Activated T-cell treated with anti-CD3 and anti-CD28 coated beads, Interleukin-2, amount 50 U/mL, for 24 hours (primary cell): ENCODE measurements at places on chromosomes 12 and 14.
A peak's percentile ranks its signal among the peaks of the same experiment; 100 is the strongest.

DNA sequence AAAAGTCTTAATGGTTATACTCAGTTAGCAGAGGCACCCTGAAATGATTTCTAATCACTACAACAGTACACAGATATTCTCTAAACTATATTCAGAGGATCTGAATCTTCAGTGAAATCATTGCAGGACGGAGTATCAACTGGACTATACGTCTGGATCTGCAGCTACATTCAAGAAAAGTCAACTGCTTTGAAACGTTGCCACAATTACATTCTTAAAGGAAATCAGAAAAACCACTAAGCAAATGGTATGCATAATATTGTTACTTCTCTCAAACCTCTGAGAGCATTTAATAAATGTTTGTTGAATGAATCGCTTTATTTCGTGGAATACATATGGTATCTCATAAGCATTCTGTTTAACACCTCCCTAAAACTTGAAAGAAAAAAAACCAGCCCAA lies 67.4 kb downstream of the MED13L start:
- DNase-seq, result no peak

GRCh38 chr12:31298922-31299321 lies 27.0 kb downstream of the SINHCAF start:
- no peak for DNase-seq

- peak; percentile 78 for DNase-seq
These were observed 1.2 kb downstream of the DUSP16 start for GRCh38 chr12:12561371-12562015.

DNA sequence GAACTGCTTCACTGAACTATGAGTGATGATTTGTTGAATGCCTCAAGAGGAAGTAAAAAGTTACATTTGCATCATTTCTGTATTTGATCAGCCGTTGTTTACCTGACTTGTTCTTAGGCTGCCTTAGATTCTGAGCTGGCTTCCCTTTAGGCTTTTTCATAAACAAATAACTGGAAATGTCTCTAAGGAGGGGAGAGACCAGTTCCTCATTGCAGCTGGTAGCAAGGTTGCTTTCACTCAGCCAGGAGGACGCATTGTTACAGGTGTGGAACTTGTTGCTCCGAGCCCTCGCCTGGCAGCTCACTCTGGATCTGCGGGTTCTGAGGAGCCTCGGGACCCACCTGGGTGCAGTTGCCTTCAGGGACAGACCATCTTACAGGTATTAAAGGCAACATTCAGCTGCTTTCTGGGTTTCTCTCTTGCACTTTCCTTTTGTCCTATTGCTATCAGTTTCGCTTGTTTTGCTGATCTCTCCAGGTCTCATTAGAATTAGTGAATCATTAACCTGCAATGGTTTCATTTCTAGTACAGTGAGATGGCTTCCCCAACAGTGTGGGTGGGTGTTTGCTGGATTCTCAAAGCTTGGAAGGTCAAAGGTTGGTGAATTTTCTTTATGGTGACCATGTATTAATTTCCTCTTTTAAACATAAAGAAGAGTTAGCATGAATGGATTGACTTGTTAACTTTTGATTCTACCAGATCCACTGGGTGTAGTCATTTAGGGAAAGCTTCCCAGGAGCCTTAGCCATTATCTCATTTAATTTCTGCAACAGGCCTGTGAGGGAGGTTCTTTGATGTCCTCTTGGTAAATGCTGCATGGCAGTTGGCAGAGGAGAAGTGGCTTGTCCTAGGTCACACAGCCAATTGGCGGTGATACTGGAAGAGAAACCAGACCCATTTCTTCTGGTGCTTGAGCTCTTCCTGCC lies at the start of gene PLEKHG7:
Gene PLEKHG7, plus strand, starts transcription at position 236 of the 926 bp plus-strand sequence. CDS start 3,643 bp downstream, outside the sequence.
- DNase-seq, result no peak

- DNase-seq, result no peak
These were observed 179.9 kb upstream of the PELI2 start for GRCh38 chr14:55938249-55938791.

DNA sequence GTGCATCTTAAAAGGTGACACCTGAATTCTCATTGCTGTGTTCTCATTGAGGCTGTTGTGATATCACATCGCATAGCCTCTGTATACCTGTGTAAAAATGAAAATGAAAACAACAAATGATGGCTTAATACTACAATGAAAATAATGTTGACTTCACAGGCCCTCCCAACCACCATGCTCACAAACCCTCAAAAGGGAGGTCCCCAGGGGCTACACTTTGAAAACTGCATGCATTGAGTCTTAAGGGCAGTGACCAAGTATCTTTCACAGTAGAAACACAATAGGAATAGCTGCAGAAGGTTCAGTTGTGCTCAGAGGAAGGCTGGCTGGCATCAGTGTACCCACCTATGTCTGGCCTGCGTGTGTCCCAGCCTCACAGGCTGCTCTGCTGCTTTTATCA lies 27.6 kb upstream of the KCNK13 start:
- DNase-seq, result no peak

DNA sequence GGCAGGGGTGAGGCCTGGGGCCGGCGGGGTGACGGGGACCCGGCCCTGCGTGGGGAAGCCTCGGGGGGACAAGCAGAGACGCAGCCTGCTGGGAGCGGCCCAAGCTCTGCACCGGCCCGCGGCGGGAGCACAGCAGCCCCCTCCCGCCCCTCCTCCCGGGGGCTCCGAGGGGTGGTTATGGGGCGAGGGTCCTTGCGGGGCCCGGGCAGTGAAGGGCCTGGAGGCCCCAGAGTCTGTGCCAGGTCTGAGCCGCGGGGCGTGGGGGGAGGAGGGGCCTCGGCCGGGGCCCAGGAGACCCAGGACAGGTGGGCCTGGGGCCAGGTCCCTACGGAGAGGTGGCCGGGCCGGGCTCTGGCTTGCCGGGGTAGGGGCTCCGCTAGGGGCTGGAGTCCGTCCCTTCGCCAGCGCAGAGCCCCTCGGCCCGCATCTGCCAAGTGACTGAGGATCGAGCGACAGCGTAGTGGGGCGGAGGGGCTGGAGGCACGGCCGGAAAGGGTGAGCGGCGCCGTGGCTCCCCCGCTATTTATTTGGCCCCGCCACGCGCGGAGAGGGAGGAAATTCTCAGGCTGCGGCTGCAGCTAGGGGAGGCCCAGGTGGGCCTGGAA lies 495 bp downstream of the TMEM121 start:
- no peak for DNase-seq

DNA sequence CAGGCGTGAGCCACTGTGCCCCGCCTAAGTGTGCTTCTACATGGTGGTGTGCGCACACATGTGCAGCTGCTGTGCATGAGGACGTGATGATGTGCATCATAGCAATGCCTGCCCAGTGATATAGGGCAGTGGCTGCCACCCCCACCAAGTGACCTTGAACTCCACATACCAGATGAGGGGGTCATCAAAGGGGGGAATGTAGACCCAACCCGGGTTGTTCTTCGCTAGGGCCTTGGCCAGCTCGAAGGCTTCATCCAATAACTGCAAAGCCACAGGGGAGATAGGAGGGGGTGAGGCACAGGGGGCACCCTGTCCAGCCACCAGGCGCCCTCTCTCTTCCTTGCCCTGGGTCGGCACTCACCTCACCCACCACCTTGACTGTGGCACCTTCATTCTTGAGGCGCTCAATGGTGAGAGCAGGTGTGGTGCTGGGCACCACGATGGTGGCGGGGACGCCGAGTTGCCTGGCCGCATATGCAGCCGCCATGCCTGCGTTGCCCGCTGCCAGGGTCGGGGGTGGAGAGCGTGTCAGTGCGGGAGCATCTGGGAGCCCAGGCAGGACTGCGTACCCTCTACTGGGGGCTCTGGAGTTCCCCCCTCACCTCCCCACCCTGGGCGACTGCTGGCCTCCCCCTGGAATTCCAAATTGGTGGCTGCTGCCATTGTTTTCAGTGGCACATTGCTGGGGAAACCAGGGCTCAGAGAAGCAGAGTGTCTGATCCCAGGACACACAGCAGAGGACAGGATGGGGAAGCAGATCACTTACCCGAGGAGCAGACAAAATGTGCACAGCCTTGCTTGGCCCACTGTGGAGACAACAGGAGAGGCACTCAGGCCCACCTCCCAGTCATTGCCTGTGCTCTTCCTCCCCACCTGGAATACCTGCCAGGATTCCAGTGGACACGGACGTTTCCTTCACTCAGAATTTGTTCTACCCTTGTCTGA lies 5.1 kb downstream of the SDS start:
- DNase-seq, result no peak

DNA sequence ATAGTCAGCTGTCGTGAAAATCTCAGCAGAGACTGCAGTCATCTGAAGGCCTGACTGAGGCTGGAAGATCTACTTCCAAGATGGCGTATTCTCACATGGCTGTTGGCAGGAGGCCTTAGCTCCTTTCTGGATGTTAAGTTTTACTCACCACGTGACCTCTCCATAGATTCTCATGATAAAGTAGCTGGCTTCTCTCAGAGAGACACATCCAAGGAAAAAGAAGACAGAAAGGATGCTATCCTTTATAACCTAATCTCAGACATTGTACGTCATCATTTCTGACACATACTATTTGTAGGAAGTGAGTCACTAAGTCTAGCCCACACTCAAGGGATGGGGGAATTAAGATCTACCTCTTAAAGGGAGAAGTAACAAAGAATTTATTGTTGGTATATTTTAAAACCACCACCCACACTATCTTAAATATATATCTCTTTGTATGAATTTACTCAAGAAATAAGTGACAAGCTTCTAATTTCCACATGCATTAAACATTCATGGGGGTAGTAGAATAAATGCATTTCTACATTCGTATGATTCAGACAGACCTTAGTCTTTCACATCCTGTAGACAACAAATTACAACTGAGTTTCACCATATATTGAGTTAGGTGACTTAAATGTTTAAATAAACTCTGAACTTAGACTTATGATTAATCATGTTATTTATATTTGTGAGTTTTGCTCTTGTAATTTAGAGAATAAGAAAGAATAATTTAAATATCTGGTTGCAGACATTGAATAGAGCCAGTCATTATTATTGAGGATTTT lies 411.0 kb downstream of the LRIG3 start:
- DNase-seq, result no peak

- DNase-seq, result no peak
These were observed 46.5 kb downstream of the SPATS2 start for GRCh38 chr12:49413796-49414195.

DNA sequence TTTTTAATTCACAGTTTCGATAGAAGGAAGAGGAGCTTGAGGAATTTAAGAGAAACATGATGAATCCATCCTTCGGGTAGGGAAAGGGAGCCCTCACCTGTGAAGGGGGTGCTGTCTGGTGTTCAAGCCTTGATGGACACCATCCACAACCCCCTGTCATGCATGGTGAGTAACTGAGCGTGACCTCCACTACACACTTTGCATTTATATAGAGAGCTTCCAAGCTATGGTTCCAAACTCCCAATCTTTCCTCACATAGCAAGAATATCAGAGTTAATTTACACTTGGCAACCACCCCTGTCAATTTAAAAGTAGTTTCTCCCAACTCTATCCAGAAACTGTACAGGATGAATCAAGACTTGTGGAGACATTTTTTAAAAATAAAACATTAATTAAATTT lies 13.1 kb upstream of the NID2 start:
- no peak for DNase-seq

DNA sequence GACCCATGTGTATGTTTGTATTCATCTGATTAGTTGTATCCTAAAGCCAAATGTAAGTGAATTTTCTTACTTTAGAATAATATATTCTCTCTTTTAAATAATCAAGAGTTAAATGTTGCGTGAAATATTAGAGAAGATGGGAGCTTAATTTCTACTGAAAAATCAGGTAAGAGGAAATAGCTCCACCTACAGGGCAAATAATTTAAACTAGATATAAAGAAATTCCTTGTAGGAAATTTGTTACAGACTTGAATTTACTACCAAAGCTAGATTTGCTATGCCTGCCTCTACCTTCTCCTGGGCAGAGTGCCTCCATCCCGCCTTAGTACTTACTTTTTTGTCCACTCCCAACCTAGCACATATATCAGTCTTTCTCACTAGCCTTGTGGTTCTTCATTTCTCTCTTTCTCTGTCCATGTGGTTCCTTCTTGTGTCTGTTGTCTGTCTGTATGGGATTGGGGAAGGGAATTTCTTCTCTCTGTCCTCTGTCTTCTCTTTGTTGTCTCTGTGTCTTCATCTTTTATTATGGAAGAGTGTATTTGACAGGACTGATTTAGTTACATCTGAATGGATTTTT lies 44.7 kb downstream of the PALS1 start:
- no peak for DNase-seq

DNA sequence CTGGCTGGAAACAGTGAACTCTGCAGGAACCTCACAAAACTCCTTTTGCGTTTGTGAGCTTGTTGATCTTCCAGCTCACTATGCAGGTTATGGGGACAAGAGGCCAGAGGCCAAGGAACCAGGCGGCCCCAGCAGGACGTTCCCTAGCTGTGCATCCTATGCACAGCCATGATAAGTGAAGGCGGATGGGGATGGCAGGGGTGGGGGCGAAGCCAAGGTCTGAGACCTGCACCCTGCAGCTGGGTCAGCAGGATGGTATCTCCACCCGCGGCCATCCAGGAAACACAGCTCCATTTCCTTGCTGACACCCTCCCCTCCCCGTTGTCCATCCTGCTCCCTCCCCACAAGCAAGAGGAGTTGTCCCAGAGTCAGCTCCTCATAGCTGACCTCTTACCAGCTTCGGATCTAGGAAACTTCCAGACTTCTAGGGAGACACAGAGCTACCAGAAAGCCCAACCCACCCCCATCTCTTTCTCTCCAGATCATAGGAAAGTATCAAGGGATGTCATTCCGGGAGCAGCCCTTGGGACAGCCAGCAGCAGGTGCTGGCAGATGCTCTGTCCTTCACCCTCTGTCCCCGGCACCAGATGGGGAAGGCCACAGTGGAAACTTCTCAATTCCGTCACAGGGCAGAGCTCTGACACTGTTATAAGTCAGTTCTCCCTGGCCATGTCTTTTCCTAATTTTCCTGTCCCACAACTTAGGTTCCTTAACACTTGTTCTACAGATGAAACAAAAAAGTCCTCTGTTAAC lies 9.4 kb downstream of the ZBTB39 start:
- DNase-seq, result no peak

DNA sequence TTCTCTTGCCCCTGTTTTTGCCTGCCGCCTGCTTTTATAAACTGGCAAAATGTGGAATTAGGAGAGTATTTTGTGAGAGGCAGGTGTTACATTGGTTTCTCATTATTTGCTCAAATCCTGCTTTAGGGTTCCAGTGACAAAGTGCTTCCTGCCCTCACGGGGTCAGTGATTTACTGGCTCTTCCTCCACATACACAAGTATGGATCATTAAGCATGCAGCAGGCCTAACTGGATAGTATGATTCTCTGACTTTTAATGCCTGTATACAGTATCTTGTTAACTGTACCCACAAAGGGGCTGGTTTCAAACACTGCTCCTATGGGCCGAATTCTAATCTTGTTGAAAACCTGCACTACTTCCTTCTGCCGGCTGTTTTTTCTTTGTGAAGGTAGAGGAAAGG lies 63.2 kb downstream of the PTCSC3 start:
- DNase-seq, result no peak

GRCh38 chr14:95250936-95251335 lies 68.8 kb downstream of the CLMN start:
- DNase-seq, result no peak

DNA sequence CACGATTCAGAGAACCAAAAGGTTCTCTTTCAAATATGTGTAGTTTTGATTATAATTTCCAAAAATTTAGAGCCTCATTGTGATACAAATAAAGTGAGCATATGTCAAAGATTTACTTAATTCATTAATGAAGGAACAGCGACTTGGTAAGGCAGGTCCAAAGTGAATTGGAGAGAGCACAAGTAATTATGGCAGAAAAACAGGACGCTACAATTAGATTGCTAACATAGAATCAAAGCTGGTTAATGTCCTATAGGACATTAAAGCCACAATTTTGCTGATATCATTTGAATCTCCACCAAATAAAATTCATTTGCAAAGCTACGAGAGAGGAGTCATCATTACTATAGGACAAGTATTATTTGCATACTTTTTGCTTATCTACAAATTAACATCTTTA lies 164.2 kb downstream of the CCER1 start:
- no peak for DNase-seq

- no peak for DNase-seq
These were observed 27.5 kb upstream of the DCN start for GRCh38 chr12:91210144-91210543.
